Activated naive CD4-positive, alpha-beta T cell treated with anti-CD3 and anti-CD28 coated beads for 36 hours (primary cell): ENCODE measurements at places on chromosomes 3 and 15.

- no peak for DNase-seq
Observed at GRCh38 chr3:159947220-159947619, 41.4 kb upstream of the IL12A start.

- DNase-seq: peak; percentile 54
Observed at GRCh38 chr15:31435912-31436628, 109.4 kb downstream of the KLF13 start.

DNA sequence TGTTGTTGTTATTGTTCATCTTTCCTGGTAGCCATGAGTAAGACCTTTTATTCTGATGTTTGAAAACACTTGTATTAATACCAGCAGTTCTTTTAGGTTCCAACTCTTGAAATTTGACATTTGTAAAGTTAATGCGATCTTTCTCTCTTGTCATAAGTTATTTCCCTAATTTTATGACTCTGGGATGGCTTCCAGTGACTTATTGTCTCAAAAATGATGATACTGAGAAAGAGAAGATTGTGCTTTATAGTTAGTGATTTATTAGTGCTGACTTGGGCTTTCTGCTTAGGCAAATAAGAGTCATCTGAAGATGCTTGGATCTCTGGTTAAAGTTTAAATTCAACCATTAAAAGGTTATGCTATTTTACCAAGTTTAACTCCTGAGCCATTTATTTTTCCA, 715.2 kb downstream of the GRM7 start:
- no peak for DNase-seq

DNA sequence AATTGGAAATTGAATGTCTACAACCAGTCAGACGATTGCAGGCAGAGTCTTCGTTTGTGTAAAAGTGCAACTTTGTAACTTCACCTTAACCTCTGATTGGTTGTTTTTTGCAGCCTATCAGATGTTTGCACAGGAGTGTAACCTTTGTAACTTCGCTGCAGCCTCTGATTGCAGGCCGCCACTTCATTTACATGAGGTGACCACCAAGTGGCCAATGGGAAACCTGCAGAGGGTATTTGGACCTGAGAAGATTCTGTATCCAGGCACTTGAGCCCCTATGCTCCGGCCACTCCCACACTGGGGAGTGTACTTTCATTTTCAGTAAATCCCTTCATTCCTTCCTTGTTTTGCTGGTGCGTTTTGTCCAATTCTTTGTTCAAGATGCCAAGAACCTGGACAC, 68.1 kb upstream of the PFN2 start:
- no peak for DNase-seq

- DNase-seq: no peak
Observed at GRCh38 chr15:31606194-31606669, 279.6 kb downstream of the KLF13 start.

- DNase-seq: no peak
Observed at GRCh38 chr3:184380627-184381260, 890 bp downstream of the CHRD start.

DNA sequence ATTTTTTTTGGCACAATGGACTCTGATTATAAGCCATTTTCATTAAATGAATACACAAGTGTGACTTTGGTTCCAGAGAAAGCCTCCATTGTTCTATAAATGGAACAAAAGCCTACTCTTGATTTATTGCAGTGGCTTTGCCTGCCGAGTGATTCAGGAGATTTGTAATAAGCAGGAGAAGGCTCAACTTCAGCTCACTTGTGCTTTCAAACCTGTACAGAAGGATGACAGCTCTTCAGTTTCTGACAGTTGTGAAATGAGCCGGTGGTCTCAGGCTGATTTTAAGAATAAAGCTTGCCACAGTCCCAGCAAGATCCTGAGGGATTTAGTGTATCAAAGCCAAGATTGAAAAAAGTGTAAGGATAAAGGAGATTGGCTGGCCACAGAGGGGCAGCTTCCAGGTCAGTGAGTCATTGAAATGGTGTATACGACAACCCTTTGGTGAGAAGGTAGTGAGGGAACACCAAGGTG, 438.8 kb upstream of the TGFBR2 start:
- DNase-seq: no peak

GRCh38 chr3:197137751-197138150, 108.1 kb upstream of the MELTF start:
- no peak for DNase-seq

DNA sequence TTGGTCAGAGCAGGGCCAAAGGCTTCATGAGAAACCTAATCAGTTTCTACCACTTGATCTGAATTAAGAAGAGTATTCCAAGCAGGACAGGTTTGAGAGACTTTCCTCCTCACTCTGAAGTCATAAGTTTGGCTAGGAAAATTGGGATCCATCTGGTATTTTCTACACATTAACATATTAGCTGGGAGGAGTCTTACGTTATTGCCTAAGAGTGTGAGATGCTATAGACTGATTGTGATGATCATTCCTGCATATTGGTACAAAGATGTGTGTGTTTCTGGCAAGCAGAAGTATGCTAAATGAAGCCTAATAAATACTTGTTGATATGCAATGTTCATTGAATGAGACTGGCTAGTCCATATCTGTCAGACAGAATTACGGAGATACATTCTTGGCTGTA, 73.5 kb upstream of the RASGRP1 start:
- no peak for DNase-seq

- DNase-seq: no peak
Observed at GRCh38 chr3:113741086-113741485, 5.0 kb downstream of the NAA50 start.

DNA sequence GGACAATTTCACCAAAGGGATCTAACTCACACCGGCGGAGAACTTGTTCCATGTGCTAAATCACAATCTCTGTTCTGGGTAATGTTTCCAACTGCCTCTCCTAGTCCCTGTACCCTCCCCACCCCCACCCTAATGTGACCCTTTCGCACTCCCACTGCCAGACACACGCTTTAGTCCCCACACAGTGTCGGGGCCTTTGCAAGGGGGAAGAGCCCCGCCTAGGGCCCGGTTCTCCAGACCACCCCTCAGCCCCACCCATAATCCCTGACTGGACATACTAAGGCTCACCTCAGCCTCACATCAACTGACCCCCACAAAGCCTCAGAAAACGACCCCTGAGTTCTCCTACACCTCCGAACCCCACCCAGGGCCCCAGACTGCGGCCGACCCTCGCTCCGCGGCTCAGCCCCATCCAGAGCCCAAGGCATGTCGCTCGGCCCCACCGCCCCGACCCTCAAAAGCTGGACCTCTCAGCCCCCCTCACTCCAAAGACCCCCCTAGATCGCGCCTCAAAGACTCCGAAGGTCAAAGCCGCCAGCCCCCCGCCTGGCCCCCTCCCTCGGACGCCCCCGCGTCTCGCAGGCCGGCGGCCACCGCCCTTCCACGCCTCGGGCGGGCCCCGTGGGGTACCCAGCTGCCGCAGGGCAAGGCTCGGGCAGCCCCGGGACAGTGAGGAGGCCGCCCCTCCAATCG, 72.0 kb upstream of the MAP4 start:
- DNase-seq: peak; percentile 12

GRCh38 chr3:15345608-15346137, 13.3 kb upstream of the SH3BP5 start:
- DNase-seq: no peak

- no peak for DNase-seq
Observed at GRCh38 chr3:193673845-193674244, 80.8 kb downstream of the OPA1 start.

DNA sequence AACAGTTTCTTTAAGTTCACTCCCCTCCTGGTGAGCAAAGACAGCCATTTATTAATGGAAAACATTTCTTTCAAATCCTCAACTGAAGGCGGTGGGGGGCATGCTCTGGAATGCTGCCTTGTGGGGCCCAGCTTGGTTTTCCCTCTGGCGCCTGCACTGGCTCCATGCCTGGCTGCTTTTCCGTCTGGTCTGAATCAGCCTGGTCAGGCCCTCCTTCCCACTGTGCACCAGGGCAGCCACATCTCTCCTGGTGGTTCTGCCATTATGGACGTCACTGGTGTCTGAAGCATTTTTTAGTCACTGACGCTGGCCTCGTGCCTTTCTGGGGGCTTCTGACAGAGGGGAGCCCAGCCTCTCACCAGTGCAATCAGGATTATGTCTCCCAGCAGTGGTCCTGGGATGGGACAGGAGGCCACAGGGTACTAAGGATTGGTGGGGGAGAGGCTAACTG, 57.6 kb upstream of the APEH start:
- no peak for DNase-seq

DNA sequence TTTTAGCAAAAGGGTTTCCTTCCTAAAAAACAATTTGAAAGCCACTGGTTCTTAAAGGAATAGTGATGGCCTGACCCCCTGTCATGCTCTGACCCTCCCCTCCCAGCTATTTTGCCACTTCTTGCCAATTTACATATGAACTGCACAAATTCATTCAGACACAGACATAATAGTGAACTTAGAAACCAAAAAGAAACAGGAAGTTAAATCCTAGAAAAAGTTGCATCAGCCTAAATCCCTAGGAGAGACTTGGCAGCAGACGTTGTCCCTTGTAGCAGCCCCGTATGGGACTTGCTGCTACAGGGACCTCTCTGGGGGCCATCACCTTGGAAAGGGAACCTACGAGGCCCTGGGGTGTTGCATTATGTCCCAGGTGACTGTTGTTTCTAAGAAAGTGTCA, 14.3 kb upstream of the PDE8A start:
- no peak for DNase-seq

- no peak for DNase-seq
Observed at GRCh38 chr3:69665026-69665737, 74.1 kb upstream of the MITF start.

DNA sequence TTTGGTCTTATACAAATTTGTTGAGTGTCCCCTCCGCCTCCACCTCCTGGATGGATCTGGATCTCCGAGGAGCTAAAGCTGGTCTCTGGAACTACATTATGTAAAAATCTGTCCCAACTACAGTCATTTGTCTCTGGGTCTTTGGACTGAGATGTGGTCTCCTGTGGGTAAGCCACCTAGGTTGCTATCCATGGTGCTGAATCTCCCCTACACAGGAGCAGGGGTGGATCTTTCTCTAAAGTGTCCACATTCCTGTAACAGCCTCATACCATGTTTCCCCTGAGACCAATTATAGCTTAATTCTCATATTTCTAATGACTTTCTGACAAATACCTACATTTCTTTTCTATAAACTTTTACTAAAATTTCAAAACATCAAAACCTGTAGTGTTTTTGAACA, 625.8 kb downstream of the TAFA4 start:
- peak; percentile 47 for DNase-seq

- DNase-seq: no peak
Observed at GRCh38 chr3:59695860-59696259, 646.0 kb upstream of the CFAP20DC start.

GRCh38 chr3:58271901-58272501, 34.0 kb upstream of the RPP14 start:
- DNase-seq: peak; percentile 20

DNA sequence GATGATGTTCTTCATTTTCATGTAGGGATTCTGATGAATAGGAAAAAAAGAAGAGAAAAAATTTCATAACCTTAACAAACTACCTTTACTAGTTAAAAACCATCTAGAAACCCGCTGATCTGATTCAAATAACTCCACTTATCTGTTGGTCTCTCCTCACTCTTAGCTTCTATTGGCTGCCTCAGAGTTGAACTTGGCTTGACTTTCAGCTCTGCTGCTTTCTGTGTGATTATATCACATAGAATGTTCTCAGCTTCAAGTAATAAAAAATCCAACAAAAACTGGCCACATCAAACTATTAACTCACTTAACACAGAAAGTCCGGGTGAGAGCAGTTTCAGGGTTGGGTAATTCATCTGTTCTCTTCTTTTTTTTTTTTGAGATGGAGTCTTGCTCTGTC, 126.8 kb upstream of the RASGRP1 start:
- no peak for DNase-seq

- DNase-seq: no peak
Observed at GRCh38 chr3:146072824-146073223, 88.2 kb downstream of the PLOD2 start.

- no peak for DNase-seq
Observed at GRCh38 chr3:148077318-148077923, 620.3 kb upstream of the AGTR1 start.

- no peak for DNase-seq
Observed at GRCh38 chr3:146626403-146627122, 21.4 kb upstream of the PLSCR5 start.

DNA sequence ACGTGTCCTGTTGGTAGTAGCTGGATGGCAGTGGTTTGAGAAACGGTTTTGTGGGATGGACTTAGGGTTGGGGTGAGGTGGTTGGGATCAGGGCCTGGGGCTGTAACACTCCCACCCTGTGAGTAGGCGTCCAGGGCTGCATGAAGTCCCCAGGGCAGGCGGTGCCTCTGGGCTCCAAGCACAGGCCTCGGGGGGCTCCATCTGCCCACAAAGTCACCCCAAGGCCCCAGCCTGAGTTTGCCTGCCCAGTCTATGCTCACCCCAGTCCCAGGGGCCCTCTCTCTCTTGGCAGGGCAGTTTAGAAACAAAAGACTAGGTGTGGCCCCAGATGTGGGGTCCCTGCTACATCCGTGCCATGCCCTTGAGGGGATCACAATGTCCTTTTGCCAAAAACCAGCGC, 86.9 kb upstream of the PRR23E start:
- no peak for DNase-seq

DNA sequence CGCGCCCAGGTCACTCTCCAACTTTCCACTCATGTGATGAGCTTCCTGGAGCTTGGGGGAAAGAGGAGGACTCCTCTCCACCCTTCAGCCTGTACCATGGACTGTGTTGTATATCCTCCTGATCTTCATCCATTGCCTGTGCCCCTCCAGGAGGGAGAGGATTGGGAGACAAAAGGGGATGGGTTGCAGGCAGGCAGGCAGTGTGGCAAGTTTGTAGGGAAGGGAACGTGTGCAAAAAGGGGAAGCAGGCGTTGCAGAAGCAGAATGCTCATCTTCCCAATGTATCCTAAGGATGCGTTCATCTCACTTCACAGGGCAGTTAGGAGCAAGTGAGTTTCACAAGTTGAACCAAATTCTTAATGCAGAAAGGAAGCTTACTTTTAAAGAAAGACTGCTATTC, 28.1 kb upstream of the GHSR start:
- no peak for DNase-seq

DNA sequence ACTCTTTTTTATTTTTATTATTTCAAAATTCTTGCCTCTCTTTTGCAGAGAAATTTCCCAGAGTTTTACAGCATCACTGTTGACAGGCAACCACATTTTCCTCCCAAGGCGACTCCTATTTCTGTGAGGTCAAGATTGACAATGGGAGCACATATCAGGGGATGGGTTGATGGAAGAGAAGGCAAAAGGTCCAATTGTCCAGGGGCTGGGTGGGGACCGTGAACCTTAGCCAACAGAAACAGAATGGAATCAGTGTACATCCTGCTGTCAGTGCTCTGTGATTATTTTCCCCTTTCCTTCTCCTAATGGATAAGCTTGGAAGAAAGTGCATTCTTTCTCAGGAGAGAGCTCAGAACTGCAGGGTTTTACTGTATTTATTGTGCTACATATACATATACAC, 42.4 kb downstream of the CNTN6 start:
- DNase-seq: no peak

DNA sequence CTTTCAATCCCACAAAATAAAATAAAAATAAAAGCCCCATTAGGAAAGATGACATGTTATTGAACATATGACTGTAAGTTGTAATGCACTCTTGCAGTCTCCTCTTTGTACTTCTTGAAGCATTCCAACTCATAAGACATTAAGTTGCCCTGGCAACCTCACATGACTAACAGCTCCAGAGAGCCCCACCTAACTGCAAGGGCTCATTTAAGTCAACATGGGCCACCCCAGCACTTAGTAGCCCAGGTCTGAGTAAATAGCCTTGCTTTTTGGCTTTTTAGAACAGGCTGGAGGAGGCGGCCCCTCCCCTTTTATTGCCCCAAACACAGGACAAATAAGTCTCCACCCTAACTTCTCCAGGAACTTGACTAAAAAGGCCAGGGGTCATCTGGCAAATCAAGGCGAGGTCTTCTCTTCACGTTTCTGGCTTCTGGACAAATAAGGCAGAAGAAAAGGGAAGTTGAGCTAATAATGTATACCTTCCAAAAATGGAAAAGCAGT, 135.1 kb downstream of the TMCO5A start:
- DNase-seq: no peak
